Foreskin fibroblast (primary cell): ENCODE measurements at places on chromosomes 2 and 18.

DNA sequence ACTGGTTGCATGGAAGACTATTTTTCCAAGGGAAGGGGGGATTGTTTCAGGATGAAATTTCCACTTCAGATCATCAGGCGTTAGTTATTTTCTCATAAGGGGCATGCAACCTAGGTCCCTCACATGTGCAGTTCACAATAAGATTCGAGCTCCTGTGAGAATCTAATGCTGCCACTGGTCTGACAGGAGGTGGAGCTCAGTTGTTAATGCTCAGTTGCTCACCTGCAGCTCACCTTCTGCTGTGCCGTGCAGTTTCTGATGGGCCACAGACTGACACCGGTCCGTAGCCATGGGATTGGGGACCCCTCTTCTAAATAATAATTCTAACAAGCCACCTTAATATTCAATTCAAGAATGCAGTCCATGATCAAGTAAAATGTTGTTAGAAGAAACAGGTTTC lies 34.9 kb downstream of the PLCL1 start:
- DNase-seq = no peak

DNA sequence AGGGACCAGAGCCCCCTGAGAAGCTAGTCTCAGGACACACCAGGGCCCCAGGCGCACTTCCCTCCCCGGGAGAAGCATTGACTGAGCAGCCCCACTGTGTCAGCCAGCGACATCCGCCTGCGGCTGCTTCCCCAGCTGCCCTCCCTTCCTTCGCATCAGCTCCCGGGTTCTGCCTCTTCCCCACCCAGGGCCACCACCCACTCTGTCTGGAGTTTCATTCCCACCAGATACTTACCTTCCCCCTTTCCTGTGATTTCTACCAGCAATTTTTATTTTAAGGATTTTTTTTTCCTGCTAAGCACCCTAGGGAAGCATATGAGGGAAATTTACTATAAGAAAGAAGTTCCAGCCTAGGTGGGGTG lies 99.2 kb downstream of the SMAD7 start:
- no peak for DNase-seq

GRCh38 chr18:52140986-52141385 lies 199.0 kb upstream of the DCC start:
- DNase-seq = no peak

GRCh38 chr2:67502346-67503065 lies 105.4 kb downstream of the ETAA1 start:
- no peak for DNase-seq

- no peak for DNase-seq
These were observed 86.8 kb downstream of the MALT1 start for GRCh38 chr18:58758046-58758445.

- DNase-seq = no peak
These were observed 148.4 kb upstream of the SPRED2 start for GRCh38 chr2:65580824-65581223.

GRCh38 chr18:3252843-3253242 lies 5.2 kb downstream of the MYL12A start:
- no peak for DNase-seq

- DNase-seq = peak; percentile 73
These were observed 175.8 kb upstream of the PIEZO2 start for GRCh38 chr18:11324956-11325882.

- DNase-seq = peak; percentile 58
These were observed 31.2 kb downstream of the MAP3K2 start for GRCh38 chr2:127356531-127356930.

DNA sequence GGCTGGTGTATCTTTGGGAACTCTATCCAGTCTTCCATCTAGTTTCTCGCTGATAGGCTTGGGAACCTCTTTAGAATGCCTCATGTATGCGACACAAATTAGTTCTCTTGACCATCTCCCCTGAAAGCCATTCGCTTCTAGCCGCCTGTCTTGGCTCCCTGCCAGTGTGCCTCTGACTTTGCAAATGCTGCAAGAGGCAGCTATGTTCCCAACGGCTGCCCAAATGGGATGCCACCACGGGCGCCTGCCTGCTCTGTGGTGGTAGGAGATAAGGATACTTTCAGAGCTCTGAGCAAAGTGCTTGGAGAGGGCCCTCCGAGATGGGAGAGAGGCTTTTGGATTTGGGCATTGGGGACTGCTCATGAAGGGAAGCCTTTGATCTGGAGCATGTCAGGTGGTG lies 77.7 kb upstream of the IGFBP5 start:
- no peak for DNase-seq

DNA sequence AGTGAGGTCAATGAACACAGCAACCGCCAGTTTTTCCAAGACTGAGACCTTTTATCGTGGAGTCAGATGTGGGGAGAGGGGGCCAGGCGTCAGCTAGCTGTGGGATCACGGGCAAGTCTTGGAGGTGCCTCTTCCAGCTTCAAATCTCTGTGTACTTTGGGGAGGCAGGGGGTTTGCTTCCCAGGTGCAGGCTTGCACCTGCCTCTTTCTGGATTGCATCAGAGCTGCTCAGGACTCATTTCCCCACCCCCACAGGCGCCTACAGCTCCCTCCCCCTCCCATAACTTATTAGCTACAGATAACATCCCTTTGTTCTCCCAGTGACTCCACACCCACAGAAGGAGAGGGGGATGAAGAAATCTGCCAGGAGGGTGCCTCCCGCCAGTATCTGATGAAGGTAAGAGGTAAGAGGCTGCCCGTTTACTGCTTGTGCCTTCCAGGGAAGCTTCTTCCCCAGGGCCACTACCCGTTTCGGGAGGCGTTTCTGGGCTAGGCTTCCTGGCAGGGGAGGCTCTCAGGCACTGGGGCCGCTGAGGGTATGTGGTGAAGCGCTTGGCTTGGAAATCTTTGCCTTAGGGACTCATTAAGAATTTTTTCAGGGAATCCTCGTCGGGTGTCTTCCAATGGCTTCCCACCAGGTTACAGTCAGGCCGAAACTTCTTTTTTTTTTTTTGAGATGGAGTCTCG lies 18.8 kb upstream of the MRPL33 start:
- DNase-seq = no peak

GRCh38 chr18:76494231-76495005 lies 624 bp downstream of the ZNF516 start:
- DNase-seq = peak; percentile 41

GRCh38 chr2:176614049-176614448 lies 344.8 kb downstream of the MTX2 start:
- no peak for DNase-seq

DNA sequence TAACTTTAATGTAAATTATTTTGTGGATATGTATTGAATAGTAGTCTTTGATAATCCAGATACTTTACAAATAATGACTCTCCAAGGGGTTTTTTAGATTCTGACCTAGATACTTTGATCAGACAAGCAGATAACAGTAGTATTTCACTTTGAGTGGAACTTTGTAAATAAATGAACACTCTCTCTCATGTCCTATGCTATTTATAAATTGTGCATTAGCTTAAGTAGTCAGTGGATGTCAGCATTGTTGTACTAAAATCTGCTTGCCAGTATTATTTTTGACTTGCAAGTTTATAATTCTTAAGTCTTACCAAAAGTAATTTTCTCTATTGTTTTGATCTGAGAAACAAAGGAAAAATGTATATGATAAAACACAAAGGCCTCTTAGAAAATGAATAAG lies 1113.1 kb upstream of the NRXN1 start:
- DNase-seq = no peak

DNA sequence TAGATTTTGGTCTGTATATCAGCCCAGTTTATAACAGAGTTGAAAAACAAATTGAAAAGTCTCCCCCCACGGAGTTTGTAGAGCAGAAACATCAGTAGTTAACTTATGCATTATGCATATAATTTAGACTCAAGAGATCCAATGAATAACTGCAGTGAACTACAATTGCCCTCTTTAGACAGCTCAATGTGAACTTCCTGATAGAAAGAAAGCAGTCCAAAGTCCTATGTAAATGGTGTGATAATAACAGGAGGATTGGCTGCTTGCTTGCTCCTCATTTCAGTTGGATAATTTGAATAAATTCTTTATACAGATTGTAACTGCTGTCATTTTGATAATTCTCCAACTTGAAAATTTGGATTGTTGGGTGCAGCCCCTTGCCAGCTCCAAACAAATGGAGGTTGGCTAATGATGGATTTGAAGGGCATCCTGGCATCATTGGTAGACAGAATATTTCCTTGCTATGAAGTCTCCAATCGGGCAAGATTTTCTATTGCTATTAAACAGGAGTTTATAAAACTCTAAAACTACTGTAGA lies 297.1 kb downstream of the ASXL3 start:
- DNase-seq = no peak

DNA sequence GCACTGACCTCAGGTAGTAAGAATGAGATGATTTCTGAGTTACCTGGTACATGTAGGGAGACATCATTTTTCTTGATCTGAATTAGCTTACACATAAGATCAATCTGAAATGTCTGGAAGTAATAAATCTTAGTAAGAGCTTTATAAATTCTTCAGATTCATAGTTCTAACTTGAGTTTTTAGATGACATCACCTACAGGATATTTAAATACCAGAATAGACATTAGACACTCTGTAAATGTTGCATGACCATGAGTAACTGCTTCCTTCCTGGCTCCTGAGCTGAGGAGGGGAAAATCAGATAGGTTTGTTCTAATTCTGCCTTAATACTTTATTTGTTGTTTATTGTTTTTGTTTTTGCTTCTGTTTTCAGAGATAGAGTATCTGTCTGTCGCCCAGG lies 181.8 kb downstream of the PHLPP1 start:
- DNase-seq = peak; percentile 37

- no peak for DNase-seq
These were observed 53.5 kb downstream of the ATP8B1 start for GRCh38 chr18:57749604-57749970.

DNA sequence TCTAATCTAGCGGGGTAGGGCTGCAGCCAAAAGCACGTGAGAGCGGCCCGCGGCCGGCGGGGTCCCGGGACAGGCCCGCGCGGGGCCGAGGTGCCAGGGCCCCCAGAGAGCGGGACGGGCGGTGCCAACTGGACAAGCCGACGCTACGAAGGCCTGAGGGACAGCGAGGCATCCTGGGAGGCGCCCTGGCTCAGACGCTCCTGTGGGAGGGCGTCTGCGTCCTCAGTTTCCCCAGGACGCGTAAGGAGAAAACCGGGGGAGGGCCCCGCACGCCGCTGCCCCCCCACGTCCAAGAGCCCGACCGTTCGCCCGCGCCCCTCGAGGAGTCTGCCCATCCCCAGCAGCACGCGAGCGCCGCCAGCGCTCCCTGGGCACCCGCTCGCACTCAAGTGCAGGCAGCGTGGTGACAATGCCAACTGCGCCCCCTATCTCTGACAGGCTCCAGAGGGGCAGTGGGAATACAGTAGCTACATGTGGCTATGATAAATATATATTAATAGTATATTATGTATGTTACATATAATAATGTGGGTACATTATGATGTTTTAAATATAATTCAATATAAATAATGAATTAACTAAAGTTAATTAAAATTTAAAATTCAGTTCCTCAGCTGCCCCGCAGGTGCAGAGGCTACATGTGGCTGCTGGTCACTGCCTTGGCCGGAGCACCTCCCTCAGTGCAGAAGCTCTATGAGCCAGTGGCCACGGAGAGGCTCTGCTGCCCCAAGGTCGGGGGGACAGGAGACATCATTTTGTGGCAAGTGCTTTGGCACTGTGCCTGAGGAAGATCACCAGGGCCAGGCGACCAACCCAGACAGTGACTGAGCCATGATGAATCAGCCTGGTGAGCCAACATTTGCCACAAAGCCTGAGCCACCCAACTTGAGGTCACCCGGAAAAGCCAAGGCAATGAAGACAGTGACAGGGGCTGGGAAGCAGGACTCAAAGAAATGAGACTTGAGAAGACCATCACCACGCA lies 5.5 kb upstream of the SFT2D3 start:
- peak; percentile 38 for DNase-seq

GRCh38 chr2:169107645-169108044 lies 38.3 kb downstream of the DHRS9 start:
- no peak for DNase-seq

DNA sequence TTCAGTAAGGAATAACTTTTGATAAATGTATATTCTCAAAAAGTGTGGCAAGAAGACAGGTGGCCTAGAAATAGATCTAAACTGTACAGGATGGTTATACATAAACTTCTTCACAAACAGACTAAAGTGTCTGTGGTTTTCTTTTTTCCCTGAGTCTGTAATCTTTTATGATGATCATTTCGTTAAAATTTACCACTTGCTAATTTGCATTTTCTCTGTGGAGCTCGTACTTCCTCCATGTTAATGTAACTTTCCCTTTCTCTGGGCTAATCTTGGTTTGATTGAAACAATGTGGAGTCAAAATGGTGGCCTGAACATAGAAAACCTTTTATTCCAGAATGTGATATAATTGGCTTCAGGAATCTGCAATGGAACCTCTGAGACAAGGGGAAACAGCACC lies 166.2 kb downstream of the FTCDNL1 start:
- DNase-seq = no peak

- no peak for DNase-seq
These were observed 148.4 kb upstream of the TWIST2 start for GRCh38 chr2:238699307-238700116.

- DNase-seq = peak; percentile 21
These were observed 50.5 kb downstream of the USP37 start for GRCh38 chr2:218517434-218518206.

DNA sequence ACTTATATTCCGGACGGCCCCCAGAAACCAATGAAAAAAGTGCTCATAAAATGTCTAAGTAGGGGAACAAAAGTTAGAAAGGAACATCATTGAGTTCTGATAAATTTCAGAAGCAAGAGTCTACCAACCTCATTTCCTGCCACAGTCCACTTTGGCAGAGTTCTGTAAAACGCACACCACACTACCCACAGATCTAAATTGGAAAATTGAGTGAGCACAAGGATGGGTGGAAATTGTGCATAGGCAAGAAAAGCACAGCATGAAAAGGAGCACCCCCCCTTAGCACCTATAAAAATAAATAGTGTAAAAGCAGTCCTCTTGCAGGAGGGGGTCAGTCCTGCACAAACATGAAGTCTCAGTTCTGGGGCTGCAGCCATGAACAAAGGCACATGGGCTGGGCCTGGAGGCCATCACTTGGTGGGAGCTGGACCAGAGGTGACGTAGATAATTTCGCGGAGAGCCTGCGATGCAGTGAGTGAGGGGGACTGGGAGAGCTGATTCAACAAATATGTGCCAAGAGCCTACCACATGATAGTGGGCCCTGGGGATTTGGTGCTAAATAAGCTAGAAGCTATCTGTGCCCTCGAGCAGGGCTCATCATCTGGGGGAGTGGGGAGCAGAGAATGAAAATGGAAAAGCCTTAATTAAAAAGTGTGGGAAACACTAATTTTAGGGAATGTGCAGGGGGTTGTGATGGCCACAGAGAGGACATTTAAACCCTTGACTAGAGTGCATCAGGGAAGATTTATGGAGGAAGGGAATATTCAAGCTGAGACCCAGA lies 48.9 kb upstream of the SPP2 start:
- DNase-seq = no peak
